PC-3 (cell line): ENCODE measurements at places on chromosomes 12 and 14. TPM values are rescaled to one million over a fixed set of nuclear protein-coding genes. Genes with fewer than 3 reads are reported as not detected.

DNA sequence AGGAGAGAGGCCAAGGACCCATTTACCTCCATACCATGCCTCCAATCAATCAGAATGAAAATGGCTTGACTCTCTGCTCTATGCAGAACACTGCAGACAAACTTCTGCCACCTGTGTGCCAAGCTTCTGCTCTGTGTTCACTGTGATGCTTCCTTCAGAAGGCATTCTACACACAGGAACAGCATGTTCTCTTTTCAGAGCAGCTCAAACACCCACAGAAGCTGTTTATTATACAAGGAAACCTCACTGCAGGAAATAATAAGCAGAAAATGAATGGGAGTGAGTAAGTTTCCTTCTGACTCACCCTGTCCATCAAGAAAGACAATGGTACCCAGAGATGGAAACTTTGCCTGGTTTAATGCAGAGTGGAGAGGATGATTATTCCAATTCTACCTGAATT, 2.4 kb upstream of the ESR2 start:
- peak; percentile 56 for DNase-seq
- no peaks in the 10 kb centered on the region for H3K27me3 ChIP-seq
- no peak overlapping the region for H3K4me3 ChIP-seq
- H3K36me3 ChIP-seq = no peaks in the 10 kb centered on the region

GRCh38 chr14:49598189-49598484, 603 bp upstream of the LRR1 start:
- peaks cover 34% of the 10 kb centered on the region for H3K4me1 ChIP-seq
- no peak for DNase-seq

The DIO2 gene
- 2.0 and 6.6 TPM in 2 replicates for total RNA-seq

The PPFIA2 gene
- not detected in 2 replicates for total RNA-seq
